Colonic mucosa (tissue), 4 donors: ENCODE measurements at places on chromosomes 11 and 22.
A peak's percentile ranks its signal among the peaks of the same experiment; 100 is the strongest.

DNA sequence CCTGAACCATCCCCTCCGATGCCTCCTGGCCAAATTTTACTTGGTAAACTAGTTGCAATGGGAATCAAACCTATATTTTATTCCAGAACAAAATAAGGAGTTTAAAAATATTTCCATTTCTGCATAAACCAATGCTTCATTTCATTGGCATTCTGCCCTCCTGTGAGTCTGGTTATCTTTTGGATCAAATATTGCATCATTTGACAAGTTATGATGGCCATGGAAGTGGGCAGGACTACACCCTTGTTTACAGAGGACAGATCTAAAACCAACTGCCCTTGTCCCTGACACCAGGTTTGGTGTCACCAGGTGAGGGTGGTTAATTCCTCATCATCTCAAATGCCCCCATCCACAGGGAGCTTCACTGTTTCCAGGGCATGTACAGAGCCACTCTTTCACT lies 28.2 kb upstream of the E2F8 start:
- no peak for DNase-seq

DNA sequence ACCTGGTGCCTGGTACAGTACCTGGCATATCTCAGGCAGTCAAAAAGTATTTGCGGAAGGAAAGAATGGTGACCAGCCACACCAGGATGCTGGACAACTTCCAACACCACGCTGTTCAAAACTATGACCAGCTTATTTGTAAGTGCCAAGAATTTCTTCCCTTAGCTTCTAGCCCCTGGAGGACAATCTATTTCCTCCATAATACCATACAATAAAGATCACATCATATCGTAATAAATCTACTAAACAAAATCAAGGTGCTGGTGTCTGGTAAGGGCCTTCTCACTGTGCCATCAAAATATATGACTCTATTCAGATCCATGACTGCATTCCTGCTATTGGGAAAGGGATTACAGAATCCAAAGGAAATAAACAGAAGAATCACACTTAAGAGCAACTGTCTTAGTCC lies 51.5 kb downstream of the ALG9 start:
- peak; percentile 27 for DNase-seq

DNA sequence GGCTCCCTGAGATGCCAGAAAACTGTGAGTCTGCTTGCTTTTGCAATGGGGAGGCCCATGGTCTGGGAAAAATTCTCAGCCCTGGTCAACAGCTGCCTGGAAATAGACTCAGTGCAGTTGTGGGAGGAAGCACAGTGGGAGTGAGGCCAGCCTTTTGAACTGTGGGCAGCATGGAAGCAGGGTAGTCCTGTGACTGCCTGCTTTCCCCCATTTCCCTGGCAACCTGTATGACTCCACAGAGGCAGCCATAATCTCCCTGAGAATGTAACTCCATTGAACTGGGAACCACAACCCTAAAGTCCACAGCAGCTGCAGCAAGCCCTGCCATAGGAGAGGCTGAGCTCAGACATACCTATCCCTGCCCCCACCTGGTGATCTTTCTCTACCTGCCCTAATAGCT lies 494.6 kb upstream of the FAT3 start:
- DNase-seq, result no peak

DNA sequence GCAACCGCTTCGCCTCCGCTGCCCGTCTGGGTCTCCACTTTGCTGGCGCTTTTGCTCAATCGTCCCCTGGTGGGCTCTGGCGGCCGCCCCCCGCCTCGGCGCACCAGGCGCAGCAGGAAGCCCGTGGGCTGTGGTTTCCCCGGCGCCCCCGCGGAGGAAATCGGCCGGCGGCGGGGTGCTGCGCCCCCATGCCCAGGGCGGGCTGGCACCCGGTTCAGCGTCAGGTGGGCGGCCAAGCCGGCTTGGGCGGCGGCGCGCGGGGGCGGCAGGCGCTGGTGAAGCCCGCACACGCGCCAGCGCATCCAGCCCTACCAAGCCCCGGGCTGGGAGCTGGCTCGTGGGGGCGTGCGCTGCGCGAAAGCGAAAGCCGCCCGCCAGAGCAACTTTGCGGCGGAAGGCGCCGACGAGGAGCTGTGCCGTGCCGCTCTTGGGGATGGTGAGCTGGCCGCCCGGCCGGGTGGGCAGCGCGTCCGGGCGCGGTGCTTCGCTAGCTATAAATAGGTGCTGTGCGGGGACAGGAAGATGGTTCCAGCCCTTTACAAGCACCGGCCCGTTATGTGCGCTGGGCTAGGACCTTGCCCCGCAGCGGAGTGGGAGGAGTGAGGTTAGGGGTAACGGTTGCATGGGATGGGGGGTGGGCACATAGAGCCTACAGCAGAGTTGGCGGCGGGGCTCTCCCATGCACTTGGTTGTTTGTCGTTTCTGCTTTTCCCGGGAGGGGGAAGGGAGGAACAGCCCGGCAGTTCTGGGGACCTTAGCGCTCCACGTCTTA lies 25.0 kb upstream of the SUSD2 start:
- peak; percentile 39 for DNase-seq

- DNase-seq, result no peak
Measured at GRCh38 chr22:20979940-20980453, 2.1 kb upstream of the LZTR1 start.

DNA sequence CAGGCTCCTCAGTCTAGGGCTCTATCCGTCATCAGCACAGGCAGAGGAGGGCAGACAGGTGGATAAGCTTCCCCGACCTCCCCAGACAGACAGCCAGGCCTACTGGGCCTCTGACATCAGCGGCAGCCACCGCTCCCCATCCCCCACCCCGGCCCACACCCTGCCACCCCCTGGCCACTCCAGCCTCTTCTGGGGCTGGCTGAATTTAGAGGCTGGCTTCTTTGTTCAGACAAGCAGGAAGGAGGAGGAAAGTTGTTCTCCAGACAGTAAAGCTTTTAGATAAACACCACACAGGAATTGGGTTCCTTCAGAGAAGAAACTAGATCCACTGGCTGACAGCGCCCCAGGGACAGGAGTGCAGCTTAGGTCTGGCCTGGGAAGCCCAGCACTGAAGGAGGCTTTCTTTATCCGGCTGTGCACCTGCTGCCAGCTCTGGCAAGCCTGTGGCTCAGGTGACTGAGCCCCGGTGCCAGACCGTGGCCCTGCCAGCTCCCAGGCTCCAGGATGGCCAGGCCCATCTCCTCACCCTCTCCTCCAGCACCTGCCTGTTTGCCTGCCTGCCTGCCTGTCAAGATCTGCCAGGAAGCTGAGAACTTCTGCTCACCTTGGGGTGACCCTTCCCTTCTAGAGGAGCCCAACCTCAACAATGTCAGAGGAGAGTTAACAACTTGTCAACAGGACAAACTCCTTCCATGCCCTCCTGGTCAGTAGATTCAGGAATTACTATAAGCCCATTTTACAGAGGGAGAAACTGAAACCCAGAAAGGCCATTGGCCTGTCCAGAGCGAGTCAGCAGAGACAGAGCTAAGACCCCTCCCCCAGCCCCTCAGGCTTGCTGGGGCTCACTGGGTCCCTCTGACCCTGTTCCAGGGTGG lies 44.0 kb upstream of the KLHL35 start:
- no peak for DNase-seq

DNA sequence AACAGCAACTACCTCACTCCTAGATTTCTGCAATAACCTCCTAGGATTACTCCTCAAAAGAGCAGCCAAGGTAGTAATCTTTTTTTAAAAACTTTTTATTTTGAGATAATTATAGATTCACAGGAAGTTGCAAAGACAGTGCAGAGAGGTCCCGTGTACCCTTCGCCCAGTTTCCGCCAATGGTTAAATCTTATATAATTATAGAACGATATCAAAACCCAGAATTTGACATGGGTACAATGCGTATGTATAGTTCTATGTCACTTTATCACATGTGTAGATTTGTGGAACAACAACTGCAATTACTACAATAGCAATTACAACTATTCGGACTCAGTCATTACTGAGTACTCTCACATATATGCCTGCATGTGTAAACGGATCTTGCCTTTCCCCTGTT lies 94.8 kb upstream of the APOA1 start:
- no peak for DNase-seq

- no peak for DNase-seq
Measured at GRCh38 chr22:37848587-37849088, 581 bp upstream of the EIF3L start.
